ENCODE measurements at places on chromosomes 1 and 21. TPM values are rescaled to one million over a fixed set of nuclear protein-coding genes. Genes with fewer than 3 reads are reported as not detected.

GRCh38 chr1:26761217-26761616, 26.5 kb upstream of the PIGV start:
- DNase-seq, result no peak

- no peak for DNase-seq
These were observed 13.7 kb upstream of the RPL5 start for GRCh38 chr1:92817986-92818764.

Gene PAX7
- total RNA-seq, result not detected

Gene HCRTR1
- total RNA-seq, result not detected

Gene PTGS2
- total RNA-seq, result 7.3 TPM

Gene FYB2
- total RNA-seq, result 6.2 TPM

Data from transverse colon (tissue), 4 donors.